ENCODE measurements at places on chromosomes 12 and 14. TPM values are rescaled to one million over a fixed set of nuclear protein-coding genes. Genes with fewer than 3 reads are reported as not detected.

- peaks cover 9% of the 10 kb centered on the region for H3K4me1 ChIP-seq
- H3K27me3 ChIP-seq: no peaks in the 10 kb centered on the region
- H3K27ac ChIP-seq: no peak within 1 kb of the TSS
- peak; percentile 76 for DNase-seq
- peaks cover 44% of the 10 kb centered on the region for H3K36me3 ChIP-seq
Measured at GRCh38 chr14:24307575-24308341, at the start of gene CIDEB. CIDEB (minus strand) TSS chr14:24307977; CDS start chr14:24307858, 119 bp downstream.

- H3K4me3 ChIP-seq: no peak overlapping the region
- no peaks in the 10 kb centered on the region for H3K36me3 ChIP-seq
- H3K27ac ChIP-seq: no peak overlapping the region
- no peaks in the 10 kb centered on the region for H3K4me1 ChIP-seq
- DNase-seq: no peak
Measured at GRCh38 chr12:16473610-16474326, 126.3 kb downstream of the MGST1 start.

GRCh38 chr12:105402366-105402765 is 71.9 kb downstream of the C12orf75 start:
- no peak overlapping the region for H3K4me3 ChIP-seq
- no peak for DNase-seq
- no peaks in the 10 kb centered on the region for H3K27me3 ChIP-seq
- no peak overlapping the region for H3K27ac ChIP-seq
- no peaks in the 10 kb centered on the region for H3K36me3 ChIP-seq

The CLECL1 gene
- not detected for total RNA-seq

- peaks cover 41% of the 10 kb centered on the region for H3K36me3 ChIP-seq
- H3K4me3 ChIP-seq: no peak overlapping the region
- DNase-seq: no peak
- H3K27ac ChIP-seq: no peak overlapping the region
- no peaks in the 10 kb centered on the region for H3K4me1 ChIP-seq
Measured at GRCh38 chr14:64407329-64407728, 19.2 kb downstream of the MTHFD1 start.

The SVOP gene
- not detected for total RNA-seq

DNA sequence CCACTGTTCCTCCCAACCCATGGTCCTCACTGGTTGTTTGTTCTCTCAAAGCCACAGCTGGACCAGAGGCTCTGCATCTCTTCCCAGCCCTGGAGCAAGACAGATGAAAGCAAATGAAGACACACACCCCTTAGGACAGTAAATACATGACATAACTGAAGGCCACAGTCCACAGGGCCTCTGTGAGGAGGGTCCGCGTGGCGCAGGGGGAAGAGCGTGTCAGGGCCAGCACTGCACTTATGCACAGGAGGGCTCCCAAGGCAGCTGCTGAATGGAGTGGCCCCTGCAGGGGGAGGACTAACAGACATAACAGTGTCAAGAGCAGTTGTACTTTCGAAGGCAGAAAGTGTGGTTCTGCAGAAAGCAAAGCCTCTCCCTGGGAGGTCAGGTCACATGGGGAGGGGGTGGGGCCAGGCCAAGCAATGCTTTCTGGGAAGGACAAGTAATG is 79.9 kb downstream of the CHGA start:
- DNase-seq: no peak
- no peaks in the 10 kb centered on the region for H3K36me3 ChIP-seq
- no peaks in the 10 kb centered on the region for H3K27me3 ChIP-seq
- no peak overlapping the region for H3K4me3 ChIP-seq
- H3K27ac ChIP-seq: no peak overlapping the region
- peaks cover 15% of the 10 kb centered on the region for H3K4me1 ChIP-seq

The C12orf42 gene
- total RNA-seq: not detected

DNA sequence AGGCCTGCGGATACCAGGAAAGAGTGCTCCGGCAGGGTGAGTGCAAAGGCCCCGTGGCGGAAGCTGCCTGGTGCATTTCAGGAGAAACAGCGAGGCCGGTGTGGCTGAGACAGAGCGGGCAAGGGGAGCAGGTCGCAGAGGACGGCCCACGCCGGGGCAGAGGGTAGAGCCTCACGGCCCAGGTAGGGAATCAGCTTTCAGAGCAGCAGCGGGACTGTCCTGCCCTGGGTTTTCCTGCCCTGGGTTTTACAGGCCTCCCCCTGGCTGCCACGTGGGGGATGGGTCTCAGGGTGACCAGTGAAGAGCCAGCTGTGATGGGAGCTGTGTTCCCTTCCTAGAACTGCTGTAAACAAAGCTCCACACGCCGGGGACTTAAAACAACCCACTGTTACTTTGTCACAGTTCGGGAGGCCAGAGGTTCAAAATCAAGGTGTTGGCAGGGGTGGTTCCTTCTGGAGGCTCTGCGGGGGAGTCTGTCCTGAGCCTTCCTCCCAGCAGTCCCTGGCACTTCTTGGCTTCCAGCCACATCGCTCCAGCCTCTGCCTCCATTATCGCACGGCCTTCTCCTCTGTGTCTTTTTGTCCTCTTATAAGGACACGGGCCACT is 10.4 kb downstream of the NCOR2 start:
- H3K4me3 ChIP-seq: no peak overlapping the region
- no peaks in the 10 kb centered on the region for H3K36me3 ChIP-seq
- no peak overlapping the region for H3K27ac ChIP-seq
- no peak for DNase-seq
- H3K4me1 ChIP-seq: 0 out of 2 replicates have a peak, but pooled peaks cover 3% of the 10 kb centered on the region
- no peaks in the 10 kb centered on the region for H3K27me3 ChIP-seq

GRCh38 chr14:56664811-56665421 is 85.3 kb downstream of the TMEM260 start:
- no peak overlapping the region for H3K27ac ChIP-seq
- H3K4me1 ChIP-seq: peaks cover 7% of the 10 kb centered on the region
- no peak overlapping the region for H3K4me3 ChIP-seq

The CPM gene
- total RNA-seq: 5.3 TPM

The CD4 gene
- not detected for total RNA-seq

The P2RX2 gene
- not detected for total RNA-seq

DNA sequence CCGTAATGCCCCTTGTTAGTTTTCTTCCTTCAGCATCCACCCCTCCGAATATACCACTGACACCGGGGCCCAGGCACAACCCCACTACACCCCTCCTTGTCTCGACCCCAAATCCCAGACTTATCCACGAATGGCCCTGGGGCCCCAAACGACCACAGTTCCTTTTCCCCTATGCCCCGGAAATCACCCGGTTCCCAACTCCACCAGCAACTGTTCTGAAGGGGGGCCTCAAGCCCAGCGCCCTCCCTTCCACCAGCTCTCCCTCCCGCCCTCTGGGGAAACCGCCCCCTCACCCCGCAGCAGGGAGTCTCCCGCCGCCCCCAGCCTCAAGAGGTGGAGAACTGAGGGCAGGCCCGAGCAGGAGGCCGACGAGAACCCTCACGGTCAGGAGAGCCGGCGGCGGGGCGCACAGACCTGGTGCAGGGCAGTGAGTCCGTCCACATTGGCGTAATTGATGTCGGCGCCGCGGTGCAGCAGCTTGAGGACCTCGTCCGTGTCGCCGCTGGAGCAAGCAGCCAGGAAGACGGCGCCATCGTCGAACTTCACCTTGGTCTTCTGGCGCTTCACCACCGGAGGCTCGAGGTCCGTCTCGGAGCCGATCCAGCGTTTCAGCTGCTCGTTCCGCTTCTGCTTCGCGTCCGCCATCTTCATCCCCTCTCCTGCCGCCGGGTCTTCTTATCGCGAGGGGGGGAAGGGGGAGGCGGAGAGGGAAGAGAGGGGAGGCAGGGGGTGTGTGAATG is 446 bp downstream of the PPP1R12A start:
- no peak for DNase-seq
- H3K27ac ChIP-seq: peak overlapping the region; percentile 73
- no peaks in the 10 kb centered on the region for H3K36me3 ChIP-seq
- peaks cover 19% of the 10 kb centered on the region for H3K4me1 ChIP-seq
- peak overlapping the region; percentile 95 for H3K4me3 ChIP-seq

- H3K36me3 ChIP-seq: peaks cover 27% of the 10 kb centered on the region
- H3K4me1 ChIP-seq: no peaks in the 10 kb centered on the region
- H3K27me3 ChIP-seq: no peaks in the 10 kb centered on the region
- no peak overlapping the region for H3K4me3 ChIP-seq
Measured at GRCh38 chr14:24179961-24180796, 8.3 kb downstream of the REC8 start.

- H3K4me3 ChIP-seq: no peak overlapping the region
- peak; percentile 17 for DNase-seq
- no peak overlapping the region for H3K27ac ChIP-seq
- H3K36me3 ChIP-seq: no peaks in the 10 kb centered on the region
- no peaks in the 10 kb centered on the region for H3K27me3 ChIP-seq
- peaks cover 16% of the 10 kb centered on the region for H3K4me1 ChIP-seq
Measured at GRCh38 chr12:47725893-47726292, 603 bp upstream of the ENDOU start.

The HOXC9 gene
- total RNA-seq: 1.5 TPM

GRCh38 chr12:65414526-65414925 is 136.0 kb downstream of the MSRB3 start:
- no peak overlapping the region for H3K4me3 ChIP-seq
- no peak overlapping the region for H3K27ac ChIP-seq
- H3K4me1 ChIP-seq: peaks cover 19% of the 10 kb centered on the region

- no peak overlapping the region for H3K27ac ChIP-seq
- no peak for DNase-seq
- no peaks in the 10 kb centered on the region for H3K27me3 ChIP-seq
- no peak overlapping the region for H3K4me3 ChIP-seq
- H3K4me1 ChIP-seq: no peaks in the 10 kb centered on the region
Measured at GRCh38 chr12:24393071-24393470, 443.6 kb upstream of the SOX5 start.

DNA sequence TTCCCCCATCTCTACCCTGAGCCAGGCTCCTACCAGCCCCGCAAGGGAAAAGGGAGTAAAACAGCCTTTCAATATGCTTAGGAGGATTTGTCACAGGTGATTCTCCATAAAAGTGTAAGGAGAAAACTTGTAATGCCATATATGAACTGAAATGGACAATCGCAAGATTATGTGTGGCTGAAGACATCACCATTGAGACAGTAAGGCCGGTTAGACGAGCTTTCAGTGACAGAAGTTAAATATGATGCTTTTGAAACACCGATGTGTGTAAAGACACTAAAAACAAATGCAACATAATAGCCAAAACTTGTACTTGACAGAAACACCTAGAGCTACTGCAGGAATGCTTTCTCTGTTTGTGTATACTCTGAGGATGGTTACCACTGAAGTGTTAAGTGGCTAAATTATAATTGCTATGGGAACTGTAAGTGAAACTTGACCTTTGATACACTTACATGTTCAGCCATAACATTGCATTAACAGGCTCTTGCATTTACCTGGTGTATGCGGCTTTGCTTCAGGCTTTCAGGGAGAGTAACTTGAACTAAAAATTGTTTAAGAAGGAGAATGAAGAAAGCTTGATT is 42.3 kb downstream of the FAR2 start:
- H3K27ac ChIP-seq: no peak overlapping the region
- DNase-seq: no peak
- H3K36me3 ChIP-seq: no peaks in the 10 kb centered on the region
- no peak overlapping the region for H3K4me3 ChIP-seq
- H3K4me1 ChIP-seq: no peaks in the 10 kb centered on the region
- no peaks in the 10 kb centered on the region for H3K27me3 ChIP-seq

The IL26 gene
- not detected for total RNA-seq

DNA sequence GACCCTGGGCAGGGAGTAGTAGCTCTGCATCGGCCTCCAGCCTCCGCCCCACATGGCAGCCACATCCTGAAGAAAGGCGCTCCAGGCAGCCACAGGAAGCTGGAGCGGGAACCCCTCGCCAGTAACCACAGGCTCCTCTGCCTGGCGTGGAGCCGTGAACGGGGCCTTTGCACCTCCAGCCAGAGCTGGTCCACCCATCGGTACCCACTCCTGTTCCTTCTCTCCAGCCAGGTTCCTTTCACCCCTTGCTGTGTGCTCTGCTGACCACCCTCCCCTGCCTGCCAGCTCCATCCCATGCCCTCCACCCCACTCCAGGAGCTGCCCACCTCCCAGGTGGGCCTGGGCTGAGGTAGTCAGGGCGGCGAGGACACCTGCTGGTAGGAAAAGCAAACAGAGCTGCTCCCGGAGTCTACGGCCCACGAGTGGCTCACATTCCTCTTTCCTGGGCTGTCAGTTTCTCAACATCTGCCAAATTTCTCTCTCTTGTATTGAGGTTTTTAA is 2.7 kb downstream of the TGFB3 start:
- H3K27me3 ChIP-seq: no peaks in the 10 kb centered on the region
- peak overlapping the region; percentile 96 for H3K4me3 ChIP-seq
- H3K4me1 ChIP-seq: peaks cover 29% of the 10 kb centered on the region
- H3K27ac ChIP-seq: no peak overlapping the region

GRCh38 chr14:67674139-67674479 is 323 bp downstream of the VTI1B start:
- H3K27ac ChIP-seq: peak overlapping the region; percentile 80
- H3K36me3 ChIP-seq: peaks cover 21% of the 10 kb centered on the region
- peaks cover 18% of the 10 kb centered on the region for H3K4me1 ChIP-seq
- peak overlapping the region; percentile 84 for H3K4me3 ChIP-seq
- H3K27me3 ChIP-seq: no peaks in the 10 kb centered on the region
- peak; percentile 74 for DNase-seq

The DNAJC22 gene
- total RNA-seq: 12.9 TPM

- H3K4me3 ChIP-seq: no peak overlapping the region
- no peak for DNase-seq
- no peak overlapping the region for H3K27ac ChIP-seq
- H3K36me3 ChIP-seq: 0 out of 2 replicates have a peak, but pooled peaks cover 2% of the 10 kb centered on the region
- H3K27me3 ChIP-seq: no peaks in the 10 kb centered on the region
- peaks cover 15% of the 10 kb centered on the region for H3K4me1 ChIP-seq
Measured at GRCh38 chr12:86710109-86710508, 453.9 kb upstream of the MGAT4C start.

The SLC10A1 gene
- not detected for total RNA-seq

- H3K27ac ChIP-seq: no peak overlapping the region
- no peak for DNase-seq
- no peaks in the 10 kb centered on the region for H3K36me3 ChIP-seq
- no peak overlapping the region for H3K4me3 ChIP-seq
Measured at GRCh38 chr14:74941676-74942097, 13.7 kb downstream of the PGF start.

The HAL gene
- total RNA-seq: 1.5 TPM

DNA sequence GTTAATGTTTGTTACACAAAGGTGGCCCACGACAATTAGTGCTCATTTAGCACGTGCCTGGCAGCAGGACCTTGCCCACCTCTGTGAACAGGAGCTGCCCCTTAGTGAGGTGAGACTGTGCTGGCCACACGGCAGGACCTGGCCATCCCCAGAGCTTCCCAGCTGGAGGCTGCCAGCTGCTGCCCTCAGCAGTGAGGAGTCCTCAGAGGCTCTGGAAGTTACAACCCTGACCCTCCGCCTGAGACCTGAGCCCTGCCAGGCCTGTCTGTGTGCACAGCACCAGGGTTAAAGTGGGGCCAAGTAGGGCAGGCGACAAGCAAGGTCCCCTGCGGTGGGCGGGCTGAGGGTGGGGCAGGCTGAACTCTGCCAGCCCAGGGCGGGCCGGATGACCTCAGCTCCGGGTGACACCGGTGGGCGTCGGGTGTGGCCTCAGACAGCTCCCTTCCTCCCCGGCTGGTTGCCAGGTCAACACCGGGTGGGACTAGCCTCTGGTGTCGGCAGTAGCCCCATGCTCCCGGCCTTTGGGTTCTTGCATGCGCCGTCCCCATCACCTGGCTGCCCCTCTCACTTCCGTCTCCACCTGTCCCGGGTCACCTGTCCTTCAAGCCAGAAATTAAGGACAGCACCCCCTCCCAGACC is 9.2 kb upstream of the LBHD2 start:
- peaks cover 25% of the 10 kb centered on the region for H3K4me1 ChIP-seq
- H3K27ac ChIP-seq: no peak overlapping the region
- H3K4me3 ChIP-seq: peak overlapping the region; percentile 72
- peak; percentile 45 for DNase-seq

- no peak overlapping the region for H3K27ac ChIP-seq
- no peaks in the 10 kb centered on the region for H3K27me3 ChIP-seq
- H3K4me3 ChIP-seq: no peak overlapping the region
- no peak for DNase-seq
- no peaks in the 10 kb centered on the region for H3K4me1 ChIP-seq
- H3K36me3 ChIP-seq: peaks cover 64% of the 10 kb centered on the region
Measured at GRCh38 chr12:48696626-48697025, 14.6 kb upstream of the KANSL2 start.

Data from PC-3 (cell line).